ENCODE measurements at places on chromosomes 3 and 15.

DNA sequence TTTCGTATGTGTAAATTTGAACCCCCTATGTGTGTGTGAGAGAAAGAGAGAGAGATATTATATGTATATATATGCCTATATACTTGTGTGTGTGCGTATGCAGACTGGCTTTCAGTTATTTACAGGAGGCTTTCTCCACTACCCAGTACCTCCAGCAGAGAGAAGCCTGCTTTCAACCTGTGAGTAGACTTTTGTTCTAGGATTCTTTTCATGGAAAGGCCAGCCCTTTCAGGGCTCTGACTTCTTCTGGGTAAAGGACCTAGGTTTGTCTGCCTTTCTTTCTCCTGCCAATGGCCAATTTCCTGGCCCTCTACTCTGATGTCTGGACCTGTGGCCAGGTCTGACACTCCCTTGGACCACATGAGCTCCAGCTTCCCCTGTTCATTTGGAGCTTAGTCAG, 23.8 kb downstream of the LRRC28 start:
- no peak for DNase-seq

DNA sequence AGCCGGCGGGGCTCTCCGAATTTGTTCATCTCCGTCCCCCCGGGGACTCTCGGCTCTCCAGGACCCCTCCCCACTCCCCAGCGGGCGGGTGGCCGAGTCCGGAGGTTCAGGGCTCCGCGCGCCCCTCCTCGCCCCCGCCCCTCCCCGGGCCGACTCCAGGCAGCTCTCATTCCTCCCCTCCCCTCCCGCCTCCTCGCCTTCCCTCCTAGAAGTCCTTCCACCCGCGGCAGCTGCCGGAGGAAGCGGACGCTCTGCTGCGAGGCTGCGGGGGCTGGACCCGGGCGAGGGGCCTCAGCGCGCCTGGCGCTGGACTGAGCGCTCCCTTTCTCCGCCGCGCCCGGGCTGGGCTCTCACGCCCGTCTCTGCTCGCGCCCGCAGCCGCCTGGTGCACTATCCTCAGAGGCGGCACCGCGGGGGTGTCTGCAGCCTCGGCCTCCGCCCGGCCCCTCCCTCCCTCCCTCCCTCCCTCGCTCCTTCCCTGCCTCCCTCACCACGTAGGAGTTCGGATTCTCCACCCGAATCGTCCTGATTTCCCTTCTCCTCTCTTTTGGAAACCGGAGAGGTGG, at the start of gene ROBO2:
Gene ROBO2, plus strand, starts transcription at position 494 of the 566 bp plus-strand sequence. CDS start 687 bp downstream, outside the sequence.
- DNase-seq, result no peak

GRCh38 chr3:196399485-196399945, 32.7 kb downstream of the UBXN7 start:
- no peak for DNase-seq

DNA sequence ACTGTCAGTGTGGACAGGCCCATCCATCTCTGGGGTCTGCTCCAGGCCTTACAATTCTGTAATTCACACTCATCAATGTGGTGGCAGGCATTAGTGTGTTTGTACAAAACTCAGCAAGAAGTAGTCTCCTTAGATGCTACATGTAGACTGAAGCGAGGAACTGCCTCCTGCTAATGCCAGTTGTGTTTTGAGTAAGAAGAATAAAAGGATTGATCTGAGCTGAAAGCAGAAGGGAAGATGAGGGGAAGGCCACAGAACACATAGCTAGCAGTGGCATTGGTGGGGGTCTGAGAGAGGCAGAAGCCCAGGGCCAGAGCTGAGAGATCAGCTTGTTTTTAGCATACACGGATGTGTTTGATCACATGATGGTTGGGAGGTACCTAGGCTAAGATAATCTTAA, 144.1 kb downstream of the TIGIT start:
- no peak for DNase-seq

- DNase-seq, result no peak
These were observed 39.3 kb downstream of the MEGF11 start for GRCh38 chr15:66214246-66214645.

DNA sequence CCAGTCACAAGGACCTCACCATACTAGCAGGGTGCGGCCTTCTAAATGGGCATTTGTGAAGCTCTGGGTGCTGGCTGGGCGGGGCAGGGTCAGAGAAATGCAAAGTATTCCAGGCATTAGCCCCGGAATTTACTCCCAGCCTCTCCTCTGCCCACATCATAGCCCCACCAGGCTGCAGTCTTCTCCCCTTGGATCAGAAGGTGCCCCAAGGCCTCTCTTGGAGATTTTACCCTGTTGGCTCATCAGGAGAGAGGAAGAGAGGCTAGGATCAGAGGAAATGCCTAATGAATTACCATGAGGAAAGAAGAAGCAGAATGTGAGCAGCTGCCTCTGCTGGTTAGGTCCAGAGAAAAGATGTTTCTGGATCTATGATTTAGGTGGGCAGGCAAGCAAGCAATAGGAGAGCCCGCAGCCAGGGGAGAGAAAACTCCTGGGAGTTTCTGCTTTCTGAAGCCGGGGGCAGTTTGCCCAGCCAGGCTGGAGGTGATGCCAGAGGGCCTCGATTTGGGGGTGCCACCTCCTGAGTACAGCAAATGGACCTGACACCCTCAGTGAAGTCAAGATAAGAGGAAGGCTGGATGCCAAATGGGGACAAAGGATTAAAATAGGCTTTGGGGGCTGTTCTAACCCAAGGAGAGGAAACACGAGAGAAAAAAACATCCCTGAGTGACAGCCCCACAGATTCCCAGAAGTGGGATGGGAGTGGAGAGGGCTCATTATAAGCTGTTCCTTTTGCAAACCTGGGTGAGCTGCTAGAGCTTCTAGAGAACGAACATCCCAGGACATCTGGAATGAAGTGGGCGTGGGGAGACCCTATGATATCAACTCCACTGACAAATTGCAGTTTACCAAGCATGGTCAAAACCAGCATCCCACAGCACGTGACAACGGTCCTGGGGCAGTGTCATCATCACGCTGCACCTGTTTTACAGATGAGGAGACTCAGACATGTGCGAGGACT, 65.4 kb downstream of the BDH1 start:
- no peak for DNase-seq

GRCh38 chr15:80404761-80405553, 775 bp downstream of the ARNT2 start:
- no peak for DNase-seq

DNA sequence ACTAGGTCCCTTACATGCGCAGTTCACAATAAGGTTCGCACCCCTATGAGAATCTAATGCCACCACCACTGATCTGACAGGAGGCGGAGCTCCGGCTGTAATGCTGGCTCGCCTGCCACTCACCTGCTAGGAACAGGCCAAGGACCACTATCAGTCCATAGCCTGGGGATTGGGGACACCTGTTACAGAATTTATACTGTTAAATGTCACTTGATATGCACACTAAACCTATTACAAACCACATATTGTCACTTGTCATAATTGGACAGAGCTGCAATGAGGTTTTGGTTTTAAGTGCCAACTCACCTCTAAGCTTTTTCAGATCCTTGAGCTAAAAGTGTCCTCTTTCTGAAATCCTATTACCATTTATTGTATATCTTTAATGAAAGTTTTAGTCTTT, 507.9 kb upstream of the TPRG1 start:
- no peak for DNase-seq

GRCh38 chr3:156298938-156299337, 178.6 kb downstream of the KCNAB1 start:
- no peak for DNase-seq

GRCh38 chr3:14470461-14470860, 68.1 kb downstream of the SLC6A6 start:
- DNase-seq, result no peak

DNA sequence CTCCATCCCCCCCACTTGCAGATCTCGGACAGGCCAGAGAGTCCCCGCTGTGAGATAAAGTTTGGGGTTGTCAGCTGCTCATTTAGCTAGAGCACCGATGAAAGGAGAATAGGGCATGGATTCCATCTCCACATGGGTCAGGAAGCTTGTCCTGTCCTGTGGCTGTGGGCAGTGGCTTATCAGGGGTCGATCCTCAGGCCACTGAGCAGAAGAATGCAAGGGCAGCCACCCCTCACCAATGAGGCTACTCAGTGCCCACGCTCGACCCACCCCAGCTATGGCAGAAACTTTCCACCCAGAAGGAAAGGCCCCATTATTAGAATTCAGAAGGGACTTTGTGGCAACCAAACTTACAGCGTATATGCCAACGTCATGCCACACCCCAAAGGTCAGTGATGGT, 43.3 kb downstream of the CPN2 start:
- no peak for DNase-seq

GRCh38 chr3:71006810-71007785, 576.4 kb downstream of the FOXP1 start:
- DNase-seq, result no peak

DNA sequence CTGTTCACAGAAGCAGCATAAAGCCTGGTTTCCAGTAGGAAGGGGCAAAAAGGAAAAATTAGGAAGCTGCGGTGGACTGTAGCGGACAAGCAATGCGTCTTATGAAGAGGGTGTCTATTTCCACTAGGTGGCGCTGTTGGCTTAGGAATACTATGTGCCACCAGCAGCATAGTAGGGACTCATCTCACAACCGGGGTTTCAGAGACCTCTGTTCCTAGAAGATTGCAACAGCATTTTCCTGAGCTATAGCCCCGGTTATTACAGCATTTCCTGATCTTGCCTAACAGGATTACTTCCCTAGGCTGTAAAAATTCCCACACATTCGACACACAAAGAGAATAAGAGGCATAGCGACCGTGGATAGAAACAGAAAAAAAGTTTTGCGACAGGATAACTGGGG, 683.0 kb downstream of the TBL1XR1 start:
- no peak for DNase-seq

GRCh38 chr3:172705170-172705569, 5.7 kb downstream of the NCEH1 start:
- no peak for DNase-seq

GRCh38 chr3:39419742-39420315, 13.3 kb downstream of the RPSA start:
- DNase-seq, result no peak
